Muscle of back (tissue), 13 donors: ENCODE measurements at places on chromosomes 12 and 14. TPM values are rescaled to one million over a fixed set of nuclear protein-coding genes. Genes with fewer than 3 reads are reported as not detected.

MAP1LC3B2 gene
- polyA plus RNA-seq = 4.9 TPM

OTOGL gene
- 0.46 TPM for polyA plus RNA-seq

TRIAP1 gene
- polyA plus RNA-seq = 32.5 TPM

IRAK3 gene
- polyA plus RNA-seq = 3.7 TPM

HOXC4 gene
- 26.2 TPM for polyA plus RNA-seq

AHNAK2 gene
- polyA plus RNA-seq = 15.9 TPM

GRCh38 chr12:104276273-104277131 is 27.0 kb upstream of the EID3 start:
- DNase-seq = no peak

DNA sequence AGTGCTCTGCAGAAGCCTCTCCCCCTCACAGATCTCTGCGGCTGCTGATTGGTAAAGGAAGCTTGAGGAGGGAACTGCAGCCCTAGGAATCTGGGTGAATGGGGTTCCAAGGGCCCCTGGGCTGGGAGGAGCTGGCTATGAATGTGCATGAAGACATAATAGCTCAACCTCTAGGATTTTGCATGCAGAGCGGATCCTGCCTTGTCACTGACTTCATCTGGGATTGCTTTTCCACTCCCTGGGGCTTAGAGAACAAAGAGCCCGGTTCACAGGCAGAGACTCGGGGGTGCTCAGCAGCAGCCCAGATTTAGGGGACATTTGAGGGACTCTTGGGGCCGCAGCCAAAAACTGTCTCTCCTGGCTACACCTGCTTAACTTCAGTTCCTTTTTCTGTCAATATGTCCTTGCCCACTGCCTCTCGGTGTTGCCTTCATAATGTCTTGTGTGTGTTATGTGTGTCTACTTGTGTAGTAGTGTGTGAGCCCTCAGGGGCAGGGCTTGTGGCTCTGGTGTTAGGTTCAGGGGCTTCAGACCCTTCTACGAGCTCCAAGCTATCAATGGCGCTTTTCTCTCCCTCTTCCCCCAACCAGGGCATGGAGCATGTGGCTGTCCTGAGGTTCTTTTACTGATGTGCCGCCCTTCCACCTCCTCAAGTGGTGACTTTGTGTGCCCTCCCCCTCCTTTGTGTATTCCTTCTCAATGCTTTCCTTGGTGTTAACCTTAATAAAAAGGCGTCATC is 1.9 kb downstream of the CCDC184 start:
- DNase-seq = no peak

DNA sequence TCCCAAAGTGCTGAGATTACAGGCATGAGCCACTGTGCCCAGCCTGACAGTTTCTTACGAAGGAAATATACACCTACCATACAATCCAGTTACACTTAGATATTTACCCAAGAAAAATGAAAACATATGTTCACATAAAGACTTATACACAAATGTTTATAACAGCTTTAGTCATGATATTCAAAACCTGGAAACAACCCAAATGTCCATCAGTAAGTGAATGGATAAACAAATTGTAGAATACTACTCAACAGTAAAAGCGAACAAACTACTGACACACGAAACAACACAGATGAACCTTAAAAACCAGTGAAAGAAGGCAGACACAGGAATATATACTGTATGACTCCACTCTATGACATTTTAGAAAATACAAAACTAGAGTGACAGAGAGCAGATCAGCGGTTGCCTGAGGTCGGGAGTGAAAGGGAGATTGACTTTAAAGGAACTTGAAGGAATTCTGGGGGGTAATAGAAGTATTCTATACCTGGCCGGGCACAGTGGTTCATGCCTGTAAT is 83.6 kb downstream of the SPRING1 start:
- DNase-seq = no peak

GRCh38 chr12:63888908-63889635 is 44.6 kb downstream of the SRGAP1 start:
- DNase-seq = no peak

DNA sequence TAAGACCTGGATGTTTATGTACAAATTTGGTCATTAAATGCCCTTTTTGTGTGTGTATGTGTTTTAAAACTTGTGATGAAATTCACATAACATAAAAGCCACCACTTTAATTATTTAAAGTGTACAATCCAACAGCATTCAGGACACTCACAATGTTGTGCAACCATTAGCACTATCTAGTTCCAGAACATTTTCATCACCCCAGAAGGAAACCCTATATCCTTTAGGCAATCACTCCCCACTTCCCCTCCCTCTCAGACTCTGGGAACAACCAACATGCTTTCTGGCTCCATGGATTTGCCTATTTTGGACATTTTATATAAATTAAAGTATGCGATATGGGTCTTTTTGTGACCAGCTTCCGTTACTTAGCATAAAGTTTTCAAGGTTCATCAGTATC is 124.6 kb downstream of the TTC7B start:
- DNase-seq = no peak

- DNase-seq = no peak
These were observed 298.4 kb downstream of the TRHDE start for GRCh38 chr12:72570601-72571000.

- DNase-seq = peak; percentile 31
These were observed 329.2 kb downstream of the PCNX1 start for GRCh38 chr14:71236487-71236886.
